ENCODE measurements at places on chromosomes 1 and 21.

GRCh38 chr21:33367309-33367973 is 35.8 kb upstream of the IFNGR2 start:
- DNase-seq: no peak

GRCh38 chr1:116178837-116179236 is 67.6 kb downstream of the MAB21L3 start:
- no peak for DNase-seq

- no peak for DNase-seq
Observed at GRCh38 chr1:42420121-42420520, 35.7 kb downstream of the ZMYND12 start.

- no peak for DNase-seq
Observed at GRCh38 chr1:180257028-180257386, 26.9 kb downstream of the LHX4 start.

GRCh38 chr1:4745560-4745959 is 91.2 kb downstream of the AJAP1 start:
- no peak for DNase-seq

DNA sequence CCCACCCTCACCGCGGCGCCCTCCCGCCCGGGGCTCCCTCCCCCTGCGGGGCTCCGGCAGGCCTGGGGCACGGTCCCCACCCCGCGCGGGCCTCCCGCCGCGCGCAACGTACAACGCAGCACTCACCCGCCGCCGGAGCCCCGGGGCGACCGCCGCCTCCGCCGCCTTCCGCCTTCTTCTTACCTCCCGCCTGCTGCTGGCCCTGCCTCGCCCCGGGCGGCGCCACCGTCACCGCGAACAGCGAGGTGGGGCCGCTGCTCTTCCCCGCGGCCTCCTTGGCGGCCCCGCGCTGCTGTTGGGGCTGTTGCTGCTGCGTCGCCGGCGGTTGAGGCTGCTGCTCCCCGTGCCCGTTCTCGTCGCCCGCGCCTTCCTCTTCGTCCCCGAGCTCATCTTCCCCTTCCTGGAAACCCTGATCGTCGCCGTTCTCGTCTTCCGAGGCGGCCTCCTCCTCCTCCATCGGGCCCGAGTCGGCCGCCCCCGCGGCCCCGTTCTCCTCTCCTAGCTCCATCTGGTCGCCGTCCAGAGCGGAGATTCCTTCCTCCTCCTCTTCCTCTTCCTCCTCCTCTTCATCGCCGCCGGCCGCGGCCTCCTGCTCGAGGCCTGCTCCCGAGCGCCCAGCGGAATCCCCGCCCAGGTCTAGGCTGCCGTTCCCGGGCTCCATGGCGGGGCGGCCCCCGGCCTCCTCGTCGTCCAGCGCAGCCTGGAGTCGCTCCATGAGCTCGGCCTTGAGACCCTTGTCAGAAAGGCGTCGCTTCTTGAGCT is 671 bp downstream of the HNRNPU start:
- no peak for DNase-seq

- peak; percentile 63 for DNase-seq
Observed at GRCh38 chr1:205700865-205701401, 20.6 kb upstream of the SLC45A3 start.

DNA sequence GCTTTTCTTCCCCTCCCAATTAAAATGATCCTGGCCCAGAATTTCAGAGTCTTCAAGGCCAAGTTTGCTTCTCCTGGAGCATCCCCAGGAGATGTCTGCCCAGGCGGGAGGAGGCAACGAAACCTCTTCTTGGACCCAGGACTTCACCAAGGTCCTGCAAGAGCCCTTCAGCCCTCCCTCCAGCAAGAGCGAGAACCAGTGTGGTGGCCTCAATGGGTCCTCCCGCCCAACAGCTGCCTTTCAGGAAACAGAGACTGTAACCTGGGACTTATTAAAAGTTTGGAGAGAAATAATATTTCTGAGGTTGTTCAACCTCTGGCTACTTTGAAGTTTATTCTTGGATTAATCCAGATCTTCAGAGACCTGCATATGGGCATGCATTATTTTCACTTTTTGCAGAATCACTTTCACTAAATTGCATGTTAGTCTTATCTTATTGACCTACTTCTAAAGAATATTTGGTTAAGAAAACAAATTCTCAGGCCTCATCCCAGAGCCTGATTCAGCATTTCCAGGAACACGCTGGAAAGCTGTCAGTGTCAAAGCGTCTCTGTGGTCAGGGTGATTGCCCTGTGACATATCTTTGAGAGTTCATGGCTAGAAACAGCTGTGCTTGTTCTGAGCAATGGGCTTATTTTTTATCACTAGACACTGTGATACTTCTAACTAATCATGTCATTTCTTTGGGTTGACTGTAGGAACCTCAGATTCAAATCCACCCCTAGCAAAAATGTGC is 66.0 kb upstream of the CLDN14 start:
- DNase-seq: no peak

DNA sequence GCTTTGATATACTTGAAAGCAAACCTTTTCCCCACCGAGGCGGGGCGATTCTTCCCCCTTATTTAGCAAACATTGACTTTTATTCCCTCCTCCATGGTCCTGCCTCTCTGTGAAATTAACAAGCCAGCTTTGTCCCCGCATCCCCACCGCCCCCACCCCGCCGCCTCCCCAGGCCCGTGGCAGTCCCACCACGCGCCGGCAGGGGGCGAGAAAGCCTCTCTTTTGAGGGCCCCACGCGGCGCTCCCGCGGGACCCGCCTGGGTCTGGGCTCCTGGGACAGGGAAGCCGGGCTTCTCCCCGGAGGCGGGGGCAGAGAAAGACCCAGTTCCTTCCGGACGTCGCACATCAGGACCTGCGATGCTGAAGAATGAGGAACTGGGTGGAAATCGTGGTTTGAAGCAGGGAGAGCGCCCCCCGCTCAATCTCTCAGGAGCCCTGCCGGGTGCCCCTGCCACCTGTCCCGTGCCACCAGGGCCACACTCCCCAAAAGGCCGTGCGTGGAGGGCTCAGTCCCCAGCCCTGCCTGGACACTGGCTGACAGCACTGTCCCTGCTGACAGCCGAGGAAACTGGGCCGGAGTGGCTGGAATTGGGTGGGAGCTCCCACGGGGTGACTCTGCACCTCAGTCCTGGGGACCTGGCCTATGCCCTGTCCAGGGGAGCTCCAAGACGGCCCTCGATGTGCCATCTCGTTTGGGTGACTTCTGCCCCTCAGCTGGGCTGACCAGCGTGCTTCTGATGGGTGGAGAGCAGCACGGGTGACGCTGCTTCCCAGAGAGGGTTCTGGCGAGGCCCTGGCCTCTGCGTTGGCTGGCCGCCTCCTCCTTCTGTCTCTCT is 8.6 kb upstream of the ACTRT2 start:
- peak; percentile 77 for DNase-seq

GRCh38 chr1:167364826-167365225 is 144.1 kb downstream of the POU2F1 start:
- DNase-seq: no peak

- DNase-seq: no peak
Observed at GRCh38 chr1:22444856-22445255, 6.8 kb upstream of the ZBTB40 start.

DNA sequence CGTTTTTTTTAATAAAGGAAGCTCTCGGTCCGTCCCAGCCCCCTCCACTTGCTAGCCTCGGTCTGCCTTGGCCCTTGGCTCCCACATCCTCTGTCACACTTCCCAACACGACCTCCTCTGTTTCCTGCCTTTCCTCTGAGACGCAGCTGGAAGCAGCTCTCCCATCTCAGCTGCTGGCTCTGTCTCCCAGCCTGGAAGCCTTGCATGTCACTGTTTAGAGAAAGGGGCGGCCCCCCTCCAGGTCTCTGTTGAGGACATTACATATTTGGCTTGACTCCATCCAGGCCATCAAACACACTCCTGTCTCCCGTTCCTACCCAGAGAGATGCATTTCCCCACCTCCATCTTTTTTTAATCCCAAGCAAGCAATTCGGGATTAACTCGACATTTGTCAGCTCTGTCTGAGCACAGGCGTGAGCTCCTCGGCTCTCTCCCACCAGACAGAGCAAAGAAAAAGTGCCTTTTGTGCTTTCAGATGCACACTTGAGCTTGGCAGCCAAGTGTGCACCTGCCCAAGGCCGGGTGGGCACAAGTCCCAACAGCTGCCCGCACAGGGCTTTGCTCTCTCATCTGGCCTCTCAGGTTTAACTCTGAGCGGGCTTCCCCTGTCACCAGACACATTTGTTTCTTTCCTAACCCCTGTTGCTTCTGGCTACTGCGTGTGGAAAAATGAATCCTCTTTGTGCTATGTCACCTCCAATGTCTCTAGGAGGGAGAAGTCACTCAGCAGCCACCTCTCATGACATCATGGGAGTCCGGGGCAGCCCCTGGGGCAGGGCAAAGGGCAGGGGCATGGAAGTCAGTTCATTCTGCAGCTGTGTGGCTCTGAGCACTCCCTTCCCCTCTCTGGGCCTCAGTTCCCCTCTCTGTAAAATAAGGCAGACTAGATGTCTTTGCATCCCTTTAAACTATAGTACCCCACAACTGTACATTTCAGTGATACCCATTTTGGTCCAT is 108.3 kb downstream of the KCND3 start:
- DNase-seq: peak; percentile 51

DNA sequence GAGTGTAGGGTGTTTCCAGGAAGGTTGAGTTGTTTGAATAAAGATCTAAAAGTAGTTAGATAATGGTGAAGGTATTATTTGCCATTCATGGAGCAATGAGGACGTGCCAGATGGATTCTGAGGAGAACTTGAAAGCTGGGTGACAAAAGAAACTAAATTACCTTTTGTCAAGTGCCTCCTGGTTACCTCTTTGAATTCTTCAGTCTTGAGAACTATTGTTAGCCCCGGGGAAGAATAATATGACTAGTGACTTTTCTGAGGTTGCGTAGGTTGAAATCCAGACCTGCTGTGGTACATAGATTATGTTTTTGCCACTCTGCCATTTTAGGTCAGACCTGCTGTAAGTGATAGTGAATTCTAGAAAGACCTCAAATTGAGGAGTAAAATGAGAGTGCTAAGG is 11.5 kb downstream of the LAMC1 start:
- no peak for DNase-seq

DNA sequence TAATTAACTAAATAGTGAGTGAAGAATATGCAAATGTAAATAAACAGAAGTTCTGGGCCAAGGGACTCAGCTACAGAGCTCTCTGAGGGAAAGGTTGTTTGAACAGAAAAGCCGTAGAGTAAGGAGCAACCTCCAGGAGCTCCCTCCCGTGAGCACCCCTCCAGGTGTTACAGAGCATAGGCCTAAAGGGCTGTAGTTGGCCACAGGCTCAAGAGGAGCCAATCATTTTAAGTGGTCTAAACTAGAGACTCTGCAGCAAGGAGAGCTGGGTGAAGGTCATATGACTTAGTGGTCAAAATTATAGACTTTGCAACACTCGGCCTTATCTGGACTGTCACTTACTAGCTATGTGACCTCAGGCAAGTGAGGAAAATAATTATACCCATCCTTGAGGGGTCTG is 19.1 kb upstream of the RXRG start:
- no peak for DNase-seq

- DNase-seq: no peak
Observed at GRCh38 chr1:3699596-3699995, 47.3 kb downstream of the TP73 start.

- no peak for DNase-seq
Observed at GRCh38 chr1:68028566-68028965, 21.9 kb downstream of the DIRAS3 start.

- no peak for DNase-seq
Observed at GRCh38 chr1:32659581-32659980, 8.6 kb downstream of the RBBP4 start.

DNA sequence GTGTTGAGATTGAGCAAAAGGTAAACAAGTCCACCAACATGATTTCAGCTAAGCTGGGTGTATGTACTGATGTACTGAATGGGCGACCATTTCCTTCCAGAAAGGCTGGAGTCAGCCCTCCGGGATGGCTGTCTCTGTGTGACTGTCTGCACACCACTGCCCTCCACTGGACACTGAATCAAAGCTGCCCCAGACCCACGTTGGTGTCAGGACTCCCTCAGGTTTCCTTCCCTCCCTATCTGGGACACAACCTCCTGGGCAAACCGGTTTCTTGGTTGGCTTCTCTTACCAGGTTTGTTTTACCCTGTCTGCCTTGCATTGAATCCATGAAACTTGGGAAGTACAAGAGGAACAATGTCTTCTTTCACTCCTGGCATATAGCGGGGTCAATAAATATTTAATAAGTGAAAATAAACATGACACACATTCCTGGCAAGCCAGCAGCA is 5.3 kb upstream of the SRP9 start:
- DNase-seq: peak; percentile 94
